Psoas muscle (tissue), 8 donors: ENCODE measurements at places on chromosomes 5 and 9. TPM values are rescaled to one million over a fixed set of nuclear protein-coding genes. Genes with fewer than 3 reads are reported as not detected.

DNA sequence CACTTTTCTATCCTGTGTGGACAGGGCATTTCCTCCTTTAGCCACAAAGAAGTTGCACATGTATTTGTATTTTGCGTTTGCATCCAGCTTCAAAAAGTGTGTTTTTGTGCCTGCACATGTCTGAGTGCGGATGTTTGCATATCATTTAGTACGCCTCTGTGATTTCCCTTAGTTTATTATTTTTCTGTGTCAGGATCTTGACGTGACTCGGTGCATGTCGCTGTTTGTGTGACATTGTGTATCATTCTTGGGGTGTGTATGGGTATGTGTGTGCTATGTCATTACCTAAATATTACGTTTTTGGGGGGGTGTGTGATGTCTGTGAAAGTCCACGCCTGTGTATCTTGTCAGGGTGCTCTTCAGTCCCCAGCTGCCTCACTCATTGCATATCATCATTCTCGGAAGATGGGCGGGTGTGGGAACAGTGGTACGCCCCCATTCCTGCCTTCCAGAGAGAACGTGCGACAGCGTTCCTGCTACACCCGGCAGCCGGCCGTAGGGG is 416 bp upstream of the PAIP2 start:
- peak overlapping the region; percentile 98 for H3K4me3 ChIP-seq
- H3K27me3 ChIP-seq = no peaks in the 10 kb centered on the region
- peaks cover 4% of the 10 kb centered on the region for H3K36me3 ChIP-seq
- H3K4me1 ChIP-seq = peaks cover 25% of the 10 kb centered on the region

- peaks cover 22% of the 10 kb centered on the region for H3K36me3 ChIP-seq
- H3K27me3 ChIP-seq = no peaks in the 10 kb centered on the region
- H3K27ac ChIP-seq = peak overlapping the region; percentile 24
- no peak overlapping the region for H3K4me3 ChIP-seq
These were observed 8.4 kb upstream of the URM1 start for GRCh38 chr9:128362774-128363173.

DNA sequence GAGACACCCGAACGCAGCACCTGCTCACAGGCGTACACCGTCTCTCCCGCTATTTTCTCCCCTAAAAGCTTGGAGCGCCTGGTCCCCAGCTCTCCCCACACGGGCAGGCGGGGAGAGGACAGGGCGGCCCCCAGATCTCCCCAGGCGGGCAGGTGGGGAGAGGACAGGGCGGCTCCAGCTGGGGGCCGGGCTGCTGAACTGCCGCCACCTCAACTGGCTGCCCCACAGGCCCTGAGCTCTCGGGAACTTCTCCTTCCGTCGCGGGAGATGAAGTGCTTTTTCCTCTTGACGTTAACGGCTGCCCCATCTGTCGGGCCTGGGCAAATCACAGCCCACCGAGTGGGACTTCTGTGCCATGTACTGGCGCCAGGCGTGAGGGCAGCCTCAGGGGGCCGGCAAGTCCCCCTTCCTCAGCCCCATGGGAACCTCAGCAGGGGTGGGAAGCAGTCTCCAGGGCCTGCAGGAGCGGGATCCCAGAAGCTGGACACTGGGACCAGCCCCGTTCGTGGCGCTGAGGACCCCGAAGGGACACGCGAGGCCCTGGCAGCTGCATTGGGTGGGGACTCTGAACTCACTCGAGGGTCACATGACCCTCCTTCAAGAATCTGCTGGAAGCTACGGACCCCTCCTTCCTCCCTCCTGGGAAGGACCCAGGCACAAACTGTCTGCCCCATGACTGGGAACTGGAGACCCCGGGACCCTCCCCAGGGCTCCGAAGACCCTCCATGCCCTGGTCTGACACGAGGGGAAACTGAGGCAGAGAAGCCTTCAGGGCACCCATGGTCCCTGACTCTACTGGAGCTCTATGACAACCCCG is 5.7 kb upstream of the EGFL7 start:
- H3K36me3 ChIP-seq = no peaks in the 10 kb centered on the region
- peak overlapping the region; percentile 76 for H3K27ac ChIP-seq
- peak overlapping the region; percentile 70 for H3K4me3 ChIP-seq
- no peaks in the 10 kb centered on the region for H3K4me1 ChIP-seq
- peak; percentile 60 for DNase-seq
- peaks cover 46% of the 10 kb centered on the region for H3K27me3 ChIP-seq

RAB3C gene
- total RNA-seq = 0.78 TPM

GRCh38 chr5:77282337-77283027 is 72.0 kb downstream of the PDE8B start:
- no peak overlapping the region for H3K27ac ChIP-seq
- H3K27me3 ChIP-seq = no peaks in the 10 kb centered on the region
- DNase-seq = no peak
- no peaks in the 10 kb centered on the region for H3K36me3 ChIP-seq
- H3K4me1 ChIP-seq = no peaks in the 10 kb centered on the region

GRCh38 chr5:134420343-134420742 is 8.7 kb upstream of the CDKN2AIPNL start:
- H3K27me3 ChIP-seq = no peaks in the 10 kb centered on the region
- H3K27ac ChIP-seq = no peak overlapping the region
- no peak for DNase-seq
- H3K36me3 ChIP-seq = no peaks in the 10 kb centered on the region
- H3K4me3 ChIP-seq = no peak overlapping the region
- H3K4me1 ChIP-seq = no peaks in the 10 kb centered on the region

CDK9 gene
- 41.5 TPM for total RNA-seq

DNA sequence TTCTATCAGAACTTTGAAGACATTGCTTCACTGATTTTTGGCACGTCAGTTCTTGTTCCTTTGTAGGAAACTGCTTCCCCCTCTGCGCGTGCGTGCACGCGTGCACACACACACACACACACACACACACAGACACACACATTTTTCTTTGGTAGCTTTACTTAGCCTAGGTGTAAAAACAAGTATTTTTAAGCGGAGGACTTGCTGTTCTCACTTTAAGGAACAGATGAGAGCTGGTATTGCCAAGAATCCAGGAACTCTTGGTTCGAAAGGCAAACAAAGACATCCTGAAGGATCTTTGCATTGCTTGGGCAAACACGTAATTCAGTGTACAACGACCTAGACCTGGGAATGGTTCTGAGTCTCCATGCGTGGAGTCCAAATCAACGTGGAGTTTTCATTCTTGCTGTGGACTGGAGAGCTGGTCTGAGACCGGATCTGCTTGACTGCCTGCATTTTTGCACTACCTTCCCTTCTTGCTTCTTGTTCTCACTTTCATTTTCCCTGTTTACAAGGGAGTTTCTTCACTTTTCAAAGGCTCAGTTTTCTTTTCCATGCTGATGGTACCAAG is 8.2 kb downstream of the TMEM268 start:
- no peak for DNase-seq
- no peak overlapping the region for H3K27ac ChIP-seq
- H3K36me3 ChIP-seq = no peaks in the 10 kb centered on the region
- no peaks in the 10 kb centered on the region for H3K4me1 ChIP-seq
- H3K4me3 ChIP-seq = no peak overlapping the region
- no peaks in the 10 kb centered on the region for H3K27me3 ChIP-seq

DNA sequence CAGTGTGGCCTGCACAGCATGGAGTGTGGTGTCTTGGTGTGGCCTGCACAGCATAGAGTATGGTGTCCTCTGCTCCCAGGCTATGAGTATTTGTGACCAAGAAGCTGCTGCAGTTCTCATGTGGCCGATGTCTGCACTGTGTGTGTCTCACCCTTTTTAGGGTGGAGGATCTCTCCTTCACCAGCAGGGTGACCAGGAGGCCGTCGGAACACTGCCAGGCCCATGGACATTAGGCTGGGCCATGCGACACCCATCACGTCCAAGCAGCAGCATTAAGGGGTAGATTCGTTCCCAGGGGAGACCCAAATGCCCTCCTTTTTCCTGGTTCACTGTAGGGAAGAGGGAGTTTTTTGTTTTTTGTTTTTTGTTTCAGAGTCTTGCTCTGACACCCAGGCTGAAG is 115.3 kb upstream of the SPIN1 start:
- H3K27me3 ChIP-seq = no peaks in the 10 kb centered on the region
- no peaks in the 10 kb centered on the region for H3K4me1 ChIP-seq
- no peak overlapping the region for H3K4me3 ChIP-seq
- H3K36me3 ChIP-seq = no peaks in the 10 kb centered on the region
- no peak overlapping the region for H3K27ac ChIP-seq

GRCh38 chr5:32332966-32333365 is 20.2 kb upstream of the MTMR12 start:
- no peaks in the 10 kb centered on the region for H3K4me1 ChIP-seq
- no peak overlapping the region for H3K4me3 ChIP-seq
- DNase-seq = no peak
- H3K27me3 ChIP-seq = no peaks in the 10 kb centered on the region

DNA sequence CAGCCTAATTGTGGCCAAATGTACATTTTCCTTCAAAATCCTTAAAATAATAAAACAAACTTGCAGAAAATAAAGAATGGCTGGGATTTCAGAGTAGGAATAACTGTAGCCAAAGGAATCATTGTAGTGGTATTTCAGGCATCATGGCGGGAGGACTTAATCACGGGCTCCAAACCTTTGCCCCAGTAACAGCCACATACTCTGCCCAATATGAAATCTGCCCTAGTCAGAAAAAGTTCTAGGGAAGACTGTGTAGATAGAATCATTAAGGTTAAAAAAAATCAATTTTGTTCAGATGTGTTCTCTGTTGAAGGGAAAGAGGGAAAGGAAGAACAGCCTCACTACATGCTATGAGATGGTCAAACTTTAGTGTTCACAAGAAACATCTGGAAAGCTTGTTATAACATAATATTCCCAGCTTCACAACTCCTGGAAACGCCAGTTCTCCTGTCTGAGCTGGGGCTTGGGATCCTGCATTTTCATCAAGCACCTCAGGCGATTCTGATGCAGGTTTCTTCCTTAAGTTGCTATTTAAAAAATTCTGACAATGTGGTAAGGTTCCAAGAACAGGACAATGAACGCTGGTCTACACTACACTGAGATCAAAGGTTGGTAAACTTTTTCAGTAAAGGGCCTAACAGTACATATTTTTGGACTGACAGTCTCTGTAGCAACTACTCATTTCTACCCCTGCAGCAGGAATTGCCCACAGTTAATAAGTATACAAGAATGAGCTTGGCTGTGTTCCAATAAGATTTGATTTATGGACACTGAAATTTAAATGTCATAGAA is 87.9 kb downstream of the CEMIP2 start:
- H3K4me1 ChIP-seq = no peaks in the 10 kb centered on the region
- H3K36me3 ChIP-seq = peaks cover 8% of the 10 kb centered on the region
- H3K27ac ChIP-seq = no peak overlapping the region
- no peak for DNase-seq
- no peaks in the 10 kb centered on the region for H3K27me3 ChIP-seq
- H3K4me3 ChIP-seq = no peak overlapping the region

TUT7 gene
- total RNA-seq = 21.3 TPM

DNA sequence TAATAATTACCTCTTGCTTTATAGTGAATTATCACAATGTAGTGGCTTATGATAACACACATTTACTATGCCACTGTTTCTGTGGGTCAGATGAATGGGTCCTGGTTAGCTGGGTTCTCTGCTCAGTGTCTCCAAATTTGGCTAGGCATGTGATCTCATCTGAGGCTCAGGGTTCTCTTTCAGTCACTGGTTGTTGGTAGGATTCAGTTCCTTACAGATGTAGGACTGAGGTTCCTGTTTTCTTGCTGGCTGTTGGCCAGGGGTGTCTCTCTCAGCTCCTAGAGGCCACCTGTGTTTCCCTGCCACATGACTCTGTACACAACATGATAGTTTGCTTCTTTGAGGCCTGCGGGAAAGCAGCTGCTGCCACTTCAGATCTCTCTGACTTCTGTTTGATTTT is 7.1 kb downstream of the NFX1 start:
- H3K36me3 ChIP-seq = peaks cover 12% of the 10 kb centered on the region
- peak overlapping the region; percentile 19 for H3K4me3 ChIP-seq
- H3K4me1 ChIP-seq = peaks cover 87% of the 10 kb centered on the region
- H3K27me3 ChIP-seq = no peaks in the 10 kb centered on the region
- DNase-seq = peak; percentile 22

DIRAS2 gene
- total RNA-seq = not detected

- DNase-seq = peak; percentile 69
- no peaks in the 10 kb centered on the region for H3K36me3 ChIP-seq
- H3K4me3 ChIP-seq = no peak overlapping the region
- H3K4me1 ChIP-seq = no peaks in the 10 kb centered on the region
- H3K27ac ChIP-seq = peak overlapping the region; percentile 46
These were observed 86.5 kb upstream of the ANKRD55 start for GRCh38 chr5:56319526-56320181.

- DNase-seq = no peak
- no peaks in the 10 kb centered on the region for H3K27me3 ChIP-seq
- no peaks in the 10 kb centered on the region for H3K36me3 ChIP-seq
- no peak overlapping the region for H3K27ac ChIP-seq
These were observed 433.9 kb upstream of the ZNF608 start for GRCh38 chr5:125180231-125180829.

GRCh38 chr9:470552-471194 is 256.0 kb downstream of the DOCK8 start:
- no peaks in the 10 kb centered on the region for H3K27me3 ChIP-seq
- H3K27ac ChIP-seq = peak overlapping the region; percentile 77
- H3K36me3 ChIP-seq = no peaks in the 10 kb centered on the region
- DNase-seq = peak; percentile 23

DNA sequence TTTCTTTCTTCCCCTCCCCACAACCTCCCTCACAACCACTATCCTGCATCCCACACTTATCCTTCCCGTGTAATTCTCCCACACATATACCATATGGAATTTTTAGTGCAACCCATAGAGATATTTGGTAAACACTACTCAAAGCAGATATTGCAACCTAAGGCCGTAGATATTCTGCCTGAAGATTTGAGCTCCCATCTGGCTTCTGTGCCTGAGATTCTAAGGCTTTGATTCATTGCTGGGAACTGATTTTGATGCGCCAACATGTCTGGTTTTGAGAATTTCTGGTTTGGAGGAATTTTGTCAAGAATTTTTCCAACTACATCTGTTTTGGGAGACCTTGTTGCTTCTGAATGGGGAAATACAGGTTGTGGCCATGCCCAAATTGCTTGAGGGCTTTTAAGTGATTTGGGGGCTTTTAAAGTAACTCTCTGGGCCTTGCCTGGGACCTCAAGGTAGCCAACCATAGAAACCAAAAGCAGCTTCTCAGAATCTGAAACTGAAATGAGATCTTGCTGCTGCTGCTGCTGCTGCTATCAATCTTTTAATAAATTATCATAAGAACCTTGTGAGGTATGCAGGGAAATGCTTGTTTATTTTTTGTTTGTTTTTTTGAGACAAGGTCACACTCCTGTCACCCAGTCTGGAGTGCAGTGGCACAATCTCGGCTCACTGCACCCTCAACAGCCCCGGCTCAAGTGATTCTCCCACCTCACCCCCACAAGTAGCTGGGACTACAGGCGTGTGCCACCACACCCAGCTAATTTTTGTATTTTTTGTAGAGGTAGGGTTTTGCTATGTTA is 36.2 kb downstream of the PLAC8L1 start:
- H3K27ac ChIP-seq = no peak overlapping the region
- H3K27me3 ChIP-seq = no peaks in the 10 kb centered on the region
- H3K36me3 ChIP-seq = peaks cover 6% of the 10 kb centered on the region

GABRA1 gene
- total RNA-seq = not detected

LPAR1 gene
- 3.5 TPM for total RNA-seq

GRCh38 chr5:143219696-143220095 is 183.8 kb downstream of the NR3C1 start:
- H3K4me1 ChIP-seq = peaks cover 10% of the 10 kb centered on the region
- no peak overlapping the region for H3K4me3 ChIP-seq
- H3K36me3 ChIP-seq = peaks cover 3% of the 10 kb centered on the region
- DNase-seq = no peak

PFN3 gene
- total RNA-seq = not detected
